Testis (tissue), 5 donors: ENCODE measurements at places on chromosomes 7 and 10. TPM values are rescaled to one million over a fixed set of nuclear protein-coding genes. Genes with fewer than 3 reads are reported as not detected.

DNA sequence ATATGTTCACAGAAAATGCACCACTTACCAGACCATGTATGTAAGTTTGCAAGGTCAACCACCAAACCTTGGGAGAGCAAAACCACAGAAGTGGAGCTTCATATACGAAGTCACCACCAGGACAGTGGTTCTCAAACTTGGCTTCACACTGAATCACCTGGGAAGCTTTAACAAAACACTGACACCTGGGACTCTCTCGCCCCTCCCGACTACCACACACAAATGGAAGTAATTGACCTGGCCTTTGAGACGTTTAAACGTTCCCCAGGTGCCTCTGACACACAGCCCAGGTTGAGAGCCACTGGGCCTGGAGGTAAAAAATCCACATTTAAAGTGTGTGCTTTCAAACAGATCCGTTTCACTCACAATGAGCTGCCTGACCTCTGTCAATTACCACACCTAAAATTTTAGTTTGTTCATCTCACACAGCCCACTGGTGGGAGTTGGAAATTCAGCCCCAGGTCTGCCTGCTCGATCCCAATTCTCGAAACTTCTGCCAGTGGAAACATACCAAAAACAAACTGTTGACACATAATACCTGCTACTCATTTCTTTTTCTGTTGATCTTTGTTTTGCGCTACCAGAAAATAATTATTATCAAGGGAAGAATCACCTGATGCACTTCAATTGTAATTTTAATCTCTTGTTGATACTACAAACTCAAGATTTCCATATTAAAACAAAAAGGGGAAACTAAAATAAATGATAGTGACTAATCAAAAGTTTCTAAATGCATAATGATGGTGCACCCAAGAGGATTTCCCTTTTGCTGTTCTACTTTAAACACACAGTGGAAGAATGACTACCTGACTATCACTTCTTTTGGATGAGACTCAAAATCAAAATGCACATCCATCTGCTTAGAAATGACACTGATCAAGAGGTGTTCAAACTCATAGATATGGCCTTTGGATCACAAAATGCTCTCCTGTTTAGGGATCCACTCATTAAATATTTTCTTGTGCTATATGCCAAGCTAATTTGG lies 26.6 kb downstream of the CDNF start:
- H3K27me3 ChIP-seq, result no peaks in the 10 kb centered on the region
- no peak for DNase-seq
- no peak overlapping the region for H3K27ac ChIP-seq
- no peak overlapping the region for H3K4me3 ChIP-seq

- no peak overlapping the region for H3K27ac ChIP-seq
- no peaks in the 10 kb centered on the region for H3K36me3 ChIP-seq
- H3K27me3 ChIP-seq, result no peaks in the 10 kb centered on the region
These were observed 118.2 kb downstream of the VIPR2 start for GRCh38 chr7:159026271-159027055.

DNA sequence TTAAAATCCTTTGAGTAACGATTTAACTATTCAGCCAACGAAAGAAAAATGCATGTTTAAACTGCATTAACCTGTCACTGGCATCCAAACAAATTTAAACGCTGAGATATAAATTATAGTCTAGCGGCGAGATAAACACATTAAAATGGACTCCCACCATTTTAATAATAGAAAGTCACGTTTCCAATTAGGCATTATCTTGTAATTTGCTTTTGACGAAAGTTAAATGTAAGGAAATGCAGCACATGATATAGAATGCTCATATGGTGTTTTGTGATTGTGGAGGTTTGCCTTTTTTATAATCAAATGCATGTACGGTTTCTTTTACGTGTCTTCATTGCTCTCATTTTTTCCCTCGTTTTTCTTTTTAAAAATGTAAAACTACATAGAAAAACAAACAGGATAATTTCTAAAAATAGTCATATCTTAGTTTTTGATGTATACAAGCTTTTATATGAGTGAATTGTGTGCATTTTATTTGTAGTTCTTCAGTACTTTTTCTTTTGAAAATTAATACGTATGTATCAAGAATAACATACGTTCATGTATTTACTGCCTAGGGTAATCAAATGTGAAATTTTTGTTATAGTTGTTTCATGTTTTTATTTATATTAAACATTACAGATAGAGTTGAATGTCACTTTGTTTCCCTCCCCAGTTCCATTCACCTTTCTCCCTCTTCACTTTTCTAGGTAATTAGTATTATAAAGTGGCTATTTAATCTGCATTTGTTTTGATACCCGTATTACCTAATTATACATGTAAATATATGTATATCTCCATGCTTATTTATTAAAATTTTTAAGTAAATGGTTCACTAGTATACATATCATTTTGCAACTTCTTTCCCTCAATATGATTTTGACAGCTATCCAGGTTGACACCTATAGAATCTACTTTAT lies 1.1 kb upstream of the KLF14 start:
- no peak overlapping the region for H3K27ac ChIP-seq
- no peak for DNase-seq
- H3K4me1 ChIP-seq, result no peaks in the 10 kb centered on the region
- H3K27me3 ChIP-seq, result no peaks in the 10 kb centered on the region

DNA sequence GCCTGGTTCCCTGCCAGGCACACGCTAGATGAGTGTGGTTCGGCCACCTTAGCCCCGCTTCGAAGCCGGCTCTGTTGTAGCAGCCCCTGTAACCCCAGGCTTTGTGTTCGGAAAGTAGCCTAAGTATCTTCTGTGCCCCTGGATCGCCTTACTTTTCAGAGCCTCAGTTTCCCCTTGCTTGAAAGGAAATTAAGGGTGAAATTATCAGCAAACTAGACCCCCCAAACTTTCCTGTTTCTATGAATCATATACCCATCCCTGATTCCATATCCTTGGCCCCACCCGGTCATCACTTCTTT lies 312 bp downstream of the PDCD11 start:
- H3K36me3 ChIP-seq, result no peaks in the 10 kb centered on the region
- H3K27ac ChIP-seq, result peak overlapping the region; percentile 80
- H3K4me3 ChIP-seq, result peak overlapping the region; percentile 96
- peaks cover 19% of the 10 kb centered on the region for H3K4me1 ChIP-seq
- DNase-seq, result no peak

- H3K27me3 ChIP-seq, result no peaks in the 10 kb centered on the region
- H3K36me3 ChIP-seq, result no peaks in the 10 kb centered on the region
- H3K27ac ChIP-seq, result no peak overlapping the region
- DNase-seq, result no peak
These were observed 18.7 kb upstream of the ARHGAP12 start for GRCh38 chr10:31947144-31947926.

RNF148 gene
- 25.6 TPM for total RNA-seq

DNA sequence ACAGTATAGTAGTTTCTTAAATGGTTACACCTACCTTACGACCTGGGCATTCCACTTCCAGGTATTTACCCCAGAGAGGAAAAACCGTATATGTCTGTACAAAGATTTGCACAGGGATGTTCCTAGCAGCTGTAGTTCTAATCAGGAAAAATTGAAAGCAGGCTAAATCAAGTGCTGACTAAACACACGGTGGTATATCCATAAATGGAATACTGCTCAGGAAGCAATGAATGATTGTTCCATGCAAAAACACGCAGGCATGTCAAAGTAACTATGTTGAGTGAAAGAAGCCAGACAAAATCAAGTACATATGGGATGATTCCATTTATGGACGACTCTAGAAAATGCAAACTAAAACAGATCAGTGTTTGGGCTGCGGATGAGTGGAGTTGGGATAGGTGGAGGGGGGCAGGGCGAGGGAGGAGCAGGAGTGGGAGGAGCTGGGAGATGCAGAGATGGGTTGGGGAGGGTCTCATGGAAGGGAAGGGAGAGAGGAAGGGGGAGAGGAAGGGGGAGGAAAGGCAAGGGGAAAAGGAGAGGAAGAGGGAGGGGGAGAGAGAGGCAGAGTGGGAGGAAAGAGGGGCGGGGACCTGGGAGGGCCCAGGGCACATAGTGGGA lies 484 bp upstream of the MSRB2 start:
- no peak for DNase-seq
- no peak overlapping the region for H3K27ac ChIP-seq
- H3K27me3 ChIP-seq, result no peaks in the 10 kb centered on the region
- H3K36me3 ChIP-seq, result no peaks in the 10 kb centered on the region
- H3K4me3 ChIP-seq, result peak overlapping the region; percentile 79
- peaks cover 9% of the 10 kb centered on the region for H3K4me1 ChIP-seq

DNA sequence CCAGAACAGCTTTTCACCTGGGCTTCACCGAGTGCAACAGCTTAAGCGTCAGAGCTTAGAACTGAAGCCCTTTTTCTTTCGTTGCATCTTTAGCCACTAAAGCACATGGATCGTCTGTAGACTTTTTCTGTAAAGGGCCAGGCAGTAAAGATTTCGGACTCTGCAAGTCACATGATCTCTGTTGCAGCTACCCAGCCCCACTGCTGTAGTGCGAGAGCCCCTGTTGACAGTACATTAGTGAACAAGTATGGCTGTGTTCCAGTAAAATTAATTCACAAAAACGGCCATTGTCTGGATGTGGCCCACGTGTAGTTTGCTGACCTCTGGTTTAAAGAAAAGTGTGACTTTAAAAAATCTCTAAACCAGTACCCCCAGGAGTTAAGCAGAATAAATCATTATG lies 39.4 kb downstream of the FBH1 start:
- DNase-seq, result no peak
- no peaks in the 10 kb centered on the region for H3K36me3 ChIP-seq
- H3K4me3 ChIP-seq, result no peak overlapping the region
- no peaks in the 10 kb centered on the region for H3K27me3 ChIP-seq

SH3PXD2A gene
- total RNA-seq, result 12.0 TPM

GRCh38 chr7:81439591-81439990 lies 330.3 kb downstream of the HGF start:
- no peaks in the 10 kb centered on the region for H3K36me3 ChIP-seq
- H3K27me3 ChIP-seq, result no peaks in the 10 kb centered on the region
- H3K4me1 ChIP-seq, result no peaks in the 10 kb centered on the region
- no peak for DNase-seq

GRCh38 chr10:111578076-111578475 lies 501.2 kb downstream of the ADRA2A start:
- H3K4me3 ChIP-seq, result no peak overlapping the region
- no peak overlapping the region for H3K27ac ChIP-seq
- H3K27me3 ChIP-seq, result no peaks in the 10 kb centered on the region
- H3K36me3 ChIP-seq, result no peaks in the 10 kb centered on the region
- no peak for DNase-seq
- no peaks in the 10 kb centered on the region for H3K4me1 ChIP-seq

GRCh38 chr10:6384031-6384430 lies 181.3 kb downstream of the PFKFB3 start:
- H3K4me1 ChIP-seq, result no peaks in the 10 kb centered on the region
- DNase-seq, result no peak
- H3K36me3 ChIP-seq, result no peaks in the 10 kb centered on the region
- H3K4me3 ChIP-seq, result no peak overlapping the region
- no peaks in the 10 kb centered on the region for H3K27me3 ChIP-seq

EMX2 gene
- 1.9 TPM for total RNA-seq

DNA sequence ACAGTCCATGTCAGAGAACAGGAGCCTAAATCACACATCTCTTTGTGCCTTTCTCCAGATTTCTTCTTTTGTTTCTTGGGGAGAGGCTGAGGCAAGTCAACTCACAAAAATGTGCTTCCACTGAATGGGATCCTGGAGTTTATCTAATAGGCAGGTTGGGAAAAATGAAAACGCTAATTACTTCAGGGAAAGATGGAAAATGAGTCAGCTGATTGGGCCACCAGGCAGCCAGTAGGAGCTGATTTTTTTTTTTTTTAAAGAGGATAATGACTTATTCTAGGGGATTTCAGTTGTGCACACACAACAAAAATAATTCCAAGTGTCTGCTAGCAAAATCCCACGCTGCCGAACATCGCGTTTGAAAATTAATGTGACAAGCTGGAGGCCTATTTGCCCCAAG lies 412.8 kb upstream of the ZMIZ1 start:
- no peaks in the 10 kb centered on the region for H3K4me1 ChIP-seq
- H3K27me3 ChIP-seq, result no peaks in the 10 kb centered on the region
- no peak overlapping the region for H3K4me3 ChIP-seq
- no peaks in the 10 kb centered on the region for H3K36me3 ChIP-seq
- no peak overlapping the region for H3K27ac ChIP-seq
- DNase-seq, result no peak

DNA sequence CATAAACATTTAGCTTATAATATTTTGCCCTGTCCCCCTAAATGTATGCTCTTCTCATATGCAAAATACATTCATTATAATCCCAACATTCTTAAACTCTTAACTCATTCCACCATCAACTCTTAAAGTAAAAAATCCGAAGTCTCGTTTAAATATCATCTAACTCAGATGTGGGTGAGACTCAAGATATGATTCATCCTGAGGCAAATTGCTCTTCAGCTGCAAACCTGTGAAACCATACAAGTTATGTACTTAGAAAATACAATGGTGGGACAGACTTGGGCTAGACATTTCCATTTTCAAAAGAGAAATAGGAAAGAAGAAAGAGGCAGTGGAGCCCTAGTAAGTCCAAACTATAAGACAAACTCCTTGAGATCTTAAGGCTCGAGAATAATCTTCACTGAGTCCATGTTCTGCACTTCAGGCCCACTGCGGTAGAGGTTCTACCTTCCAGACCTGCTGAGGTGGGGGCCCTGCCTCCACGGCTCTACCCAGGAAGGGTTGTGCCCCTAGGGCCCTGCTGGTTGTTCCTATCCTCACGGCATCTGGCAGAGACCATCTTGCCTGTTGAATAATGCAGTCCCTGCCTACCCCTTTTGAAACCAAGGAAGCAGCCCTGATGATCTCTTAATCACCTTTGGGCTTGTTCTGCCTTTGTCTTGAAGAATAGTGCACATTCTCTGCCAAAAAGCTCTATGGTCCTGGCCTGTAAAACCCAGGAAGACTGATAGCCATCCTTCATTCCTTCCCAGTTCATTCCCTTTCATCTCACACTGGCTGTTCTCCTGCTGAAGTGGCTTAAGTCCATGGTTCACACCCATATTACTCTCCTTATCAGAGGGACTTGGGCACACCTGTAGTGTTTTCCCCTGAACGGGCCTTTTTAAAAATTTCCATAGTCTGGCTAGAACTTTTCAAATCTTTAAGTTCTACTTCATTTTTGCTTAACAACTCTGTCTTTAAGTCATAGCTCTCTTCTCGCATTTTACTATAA lies 37.3 kb downstream of the INPP5F start:
- no peak overlapping the region for H3K4me3 ChIP-seq
- no peaks in the 10 kb centered on the region for H3K4me1 ChIP-seq
- no peaks in the 10 kb centered on the region for H3K36me3 ChIP-seq
- DNase-seq, result no peak
- no peak overlapping the region for H3K27ac ChIP-seq
- no peaks in the 10 kb centered on the region for H3K27me3 ChIP-seq

PHKG1 gene
- total RNA-seq, result 2.8 TPM

DNA sequence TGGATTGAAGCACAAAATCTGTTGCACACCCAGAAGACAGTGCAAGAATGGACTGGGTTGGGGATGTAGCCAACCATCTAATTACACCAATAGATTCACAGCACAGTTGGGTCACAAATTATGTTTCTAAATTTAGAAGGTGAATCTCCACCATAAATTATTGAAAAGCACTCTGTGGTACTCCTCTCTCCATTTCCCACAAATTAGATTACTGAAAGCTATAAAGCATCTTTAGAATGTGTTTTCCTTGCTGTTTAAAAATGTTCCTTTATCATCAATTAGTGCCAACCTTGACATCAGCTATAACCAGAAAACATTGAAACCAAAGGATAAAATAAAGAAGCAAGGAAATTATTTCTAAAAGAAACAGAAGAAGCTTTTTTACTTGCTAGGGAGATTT lies 39.9 kb upstream of the HDAC9 start:
- no peaks in the 10 kb centered on the region for H3K27me3 ChIP-seq
- H3K4me3 ChIP-seq, result no peak overlapping the region
- H3K27ac ChIP-seq, result no peak overlapping the region
- no peaks in the 10 kb centered on the region for H3K36me3 ChIP-seq

- no peaks in the 10 kb centered on the region for H3K4me1 ChIP-seq
- H3K27ac ChIP-seq, result no peak overlapping the region
- H3K27me3 ChIP-seq, result no peaks in the 10 kb centered on the region
- no peak overlapping the region for H3K4me3 ChIP-seq
- no peaks in the 10 kb centered on the region for H3K36me3 ChIP-seq
- DNase-seq, result no peak
These were observed 10.9 kb downstream of the CYP17A1 start for GRCh38 chr10:102826148-102826796.
